NCI-H2171 (cell line): ENCODE measurements at places on chromosomes 2 and 18.

DNA sequence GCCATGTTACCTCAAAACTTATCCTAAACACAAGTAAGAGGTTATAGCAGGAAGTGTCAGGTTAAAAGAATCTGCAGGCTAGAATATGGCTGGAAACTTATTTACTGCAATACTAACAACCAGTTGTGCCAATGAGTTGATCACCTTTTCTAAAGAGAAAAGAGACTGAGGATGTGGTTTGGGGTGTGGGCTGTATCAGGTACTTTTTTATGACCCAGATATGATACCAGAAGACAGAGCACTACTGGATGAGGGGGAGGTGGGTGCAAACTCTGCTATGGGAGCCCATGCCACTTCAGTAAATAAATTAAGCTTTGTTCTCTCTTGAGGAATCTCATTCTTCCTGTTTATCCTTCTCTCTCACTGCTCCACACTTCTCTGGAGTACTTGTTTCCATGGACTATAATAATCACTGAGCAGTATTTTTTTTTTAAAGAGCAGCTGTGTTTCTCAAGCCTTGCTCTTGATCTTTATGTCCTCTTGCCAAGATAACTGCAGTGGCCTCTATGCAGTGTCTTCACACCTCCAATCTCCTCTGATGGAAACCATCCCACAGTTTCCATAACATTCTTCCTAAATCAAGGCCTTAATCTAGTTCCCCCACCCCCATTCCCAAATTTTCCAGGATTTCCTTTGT is 51.2 kb upstream of the NOSTRIN start:
- DNase-seq: no peak

DNA sequence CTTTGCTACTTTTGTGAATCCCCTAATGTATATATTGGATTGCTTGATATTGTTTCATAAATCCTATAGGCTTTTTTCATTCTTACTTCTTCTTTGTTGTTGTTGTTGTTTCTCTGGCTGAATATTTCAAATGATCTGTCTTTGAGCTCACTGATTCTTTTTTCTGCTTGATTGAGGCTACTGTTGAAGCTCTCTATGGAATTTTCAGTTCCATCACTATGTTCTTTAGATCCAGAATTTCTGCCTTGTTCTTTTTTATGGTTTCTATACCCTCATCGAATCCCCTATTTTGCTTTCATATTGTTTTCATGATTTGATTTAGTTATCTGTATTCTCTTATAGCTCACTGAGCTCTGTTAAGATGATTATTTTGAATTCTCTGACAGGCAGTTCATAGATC is 24.6 kb upstream of the RASGRP3 start:
- no peak for DNase-seq

GRCh38 chr2:1976728-1977416 is 232.6 kb upstream of the PXDN start:
- no peak for DNase-seq

GRCh38 chr2:105278654-105279053 is 37.1 kb downstream of the GPR45 start:
- DNase-seq: no peak

GRCh38 chr2:216971593-216971992 is 111.7 kb upstream of the TNP1 start:
- no peak for DNase-seq

GRCh38 chr2:70425682-70426301 is 123.9 kb upstream of the FAM136A start:
- no peak for DNase-seq

GRCh38 chr2:12397854-12398253 is 318.9 kb upstream of the TRIB2 start:
- peak; percentile 23 for DNase-seq

DNA sequence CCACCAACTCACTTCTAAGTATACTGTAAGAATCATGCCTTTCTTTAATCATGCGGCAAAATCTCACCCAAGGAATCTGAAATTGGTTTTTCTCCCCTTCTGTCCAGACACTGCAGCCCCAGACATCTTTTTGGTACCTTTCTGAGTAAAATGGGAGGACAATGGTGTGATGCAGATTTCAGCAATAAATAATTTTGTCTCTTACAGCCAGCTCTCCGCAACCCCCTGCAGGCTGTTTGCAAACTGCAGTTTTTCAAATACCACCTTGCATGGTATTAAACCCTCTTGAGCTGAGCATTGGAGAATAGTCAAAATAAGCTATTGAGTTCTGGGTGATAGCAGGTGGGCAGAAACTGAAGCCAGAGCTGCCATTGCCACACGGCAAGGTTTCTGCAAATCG is 32.2 kb downstream of the GPR39 start:
- DNase-seq: no peak
